ENCODE measurements at places on chromosomes 12 and 14.

DNA sequence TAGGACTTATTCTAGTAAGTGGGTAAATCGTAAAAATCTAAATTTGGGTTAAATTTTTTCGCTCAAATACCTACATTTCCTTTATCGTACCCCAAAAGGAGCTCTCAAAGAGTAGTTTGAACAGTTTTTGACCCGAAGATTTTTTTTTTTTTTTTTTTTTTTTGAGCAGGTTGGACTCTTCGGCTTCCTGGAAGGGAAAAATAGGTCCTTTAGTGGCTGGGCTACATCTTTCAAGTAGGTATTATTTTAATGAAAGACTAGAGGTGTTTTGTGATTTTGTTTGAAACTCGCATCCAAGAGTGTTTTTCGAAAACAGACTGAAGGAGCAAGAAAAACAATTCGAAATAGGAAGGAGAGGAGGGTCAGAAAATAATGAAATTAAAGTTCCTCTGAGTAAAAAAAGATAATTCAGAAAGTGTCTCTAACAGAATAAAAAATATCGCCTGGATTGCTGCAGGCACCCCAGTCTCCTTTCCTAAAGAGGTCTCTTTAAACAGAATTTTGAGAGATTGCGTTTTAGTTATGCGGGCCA is 6.0 kb downstream of the CDKN1B start:
- no peak for DNase-seq

- DNase-seq = no peak
Observed at GRCh38 chr14:71049435-71050133, 142.3 kb downstream of the PCNX1 start.

GRCh38 chr12:32671930-32672780 is 6.9 kb upstream of the DNM1L start:
- peak; percentile 55 for DNase-seq

GRCh38 chr14:102210421-102211042 is 70.8 kb downstream of the WDR20 start:
- DNase-seq = peak; percentile 2

- DNase-seq = no peak
Observed at GRCh38 chr14:91158091-91158790, 44.4 kb downstream of the DGLUCY start.
